ENCODE measurements at places on chromosomes 3 and 15.
A peak's percentile ranks its signal among the peaks of the same experiment; 100 is the strongest.

GRCh38 chr15:64651601-64652191 lies 123.7 kb downstream of the RBPMS2 start:
- DNase-seq = no peak

DNA sequence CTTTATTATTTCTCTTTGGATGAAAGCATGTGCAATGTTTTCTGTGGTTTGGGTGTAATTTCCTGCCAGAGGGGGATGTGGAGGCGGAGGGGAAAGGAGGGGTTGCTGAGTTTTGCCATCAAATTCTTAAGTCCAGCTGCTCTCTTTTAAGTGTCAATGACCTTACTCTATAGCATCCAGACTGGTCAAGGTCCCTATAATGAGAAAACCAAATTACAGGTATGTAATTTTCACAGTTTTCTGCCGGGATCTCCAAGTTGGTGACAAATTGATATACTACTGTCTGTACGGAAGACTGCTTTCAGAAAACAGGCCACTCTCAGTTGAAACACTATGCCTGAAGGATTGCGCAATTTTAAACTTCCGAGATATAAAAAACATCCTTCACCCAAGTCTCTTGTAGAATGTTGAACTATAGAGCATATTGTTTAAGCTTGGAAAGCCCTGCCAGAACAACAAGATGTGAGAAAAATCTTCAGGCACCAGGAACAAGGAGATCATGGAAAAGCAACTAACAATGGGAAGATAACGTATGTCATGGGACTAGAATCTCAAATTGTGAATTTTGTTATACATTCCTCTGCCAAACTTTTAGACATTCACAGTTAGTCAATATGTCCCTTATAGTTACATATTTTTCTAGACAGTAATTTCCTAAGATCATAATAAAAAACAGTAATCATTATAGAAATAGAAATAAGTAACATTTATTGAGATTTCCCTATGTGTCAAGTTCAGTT lies 300.7 kb upstream of the SATB1 start:
- no peak for DNase-seq

- DNase-seq = no peak
Measured at GRCh38 chr3:121520510-121520909, 25.3 kb downstream of the POLQ start.

GRCh38 chr3:187759601-187760000 lies 14.3 kb upstream of the BCL6 start:
- no peak for DNase-seq

GRCh38 chr3:8553405-8553804 lies 51.8 kb downstream of the LMCD1 start:
- no peak for DNase-seq

DNA sequence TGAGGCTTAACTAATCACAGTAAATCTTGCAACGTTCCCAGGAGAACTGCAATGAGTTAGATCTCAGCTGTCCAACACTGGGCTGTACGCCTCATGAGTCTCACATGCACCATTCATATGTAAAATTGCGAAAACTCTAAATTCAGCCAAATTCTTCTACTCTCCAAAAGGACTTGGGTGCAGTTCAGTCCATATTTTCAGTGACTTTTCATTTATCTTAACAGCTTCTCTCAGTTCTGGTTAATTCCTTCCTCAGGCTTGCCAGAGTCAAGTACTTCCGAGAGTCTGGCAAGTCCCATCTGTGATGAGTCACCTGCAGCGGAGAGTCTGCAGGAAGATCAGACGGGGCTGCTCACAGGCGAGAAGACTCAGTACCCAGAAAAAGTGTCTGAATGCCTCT lies 11.5 kb downstream of the CCDC80 start:
- no peak for DNase-seq

DNA sequence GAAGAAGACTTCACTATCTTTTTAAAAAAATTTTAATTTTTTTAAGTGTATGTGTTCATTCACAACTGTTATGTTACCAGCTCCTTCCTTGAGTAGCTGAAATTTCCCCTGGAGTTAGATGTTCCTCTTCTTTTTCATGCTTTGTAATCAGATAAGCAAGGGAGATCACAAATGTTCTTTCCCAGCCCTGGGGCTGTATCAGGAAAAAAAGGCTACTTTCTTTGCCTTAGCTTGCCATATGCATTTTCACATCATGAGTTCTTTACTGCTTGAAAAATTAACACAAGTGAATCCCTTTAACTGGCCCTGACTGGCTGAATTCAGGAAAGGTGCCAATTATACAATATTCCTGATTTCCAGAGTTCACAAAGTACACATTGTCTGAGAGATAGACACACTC lies 353.2 kb upstream of the ATP11B start:
- no peak for DNase-seq

- DNase-seq = no peak
Measured at GRCh38 chr3:55584716-55585368, 97.7 kb upstream of the WNT5A start.

DNA sequence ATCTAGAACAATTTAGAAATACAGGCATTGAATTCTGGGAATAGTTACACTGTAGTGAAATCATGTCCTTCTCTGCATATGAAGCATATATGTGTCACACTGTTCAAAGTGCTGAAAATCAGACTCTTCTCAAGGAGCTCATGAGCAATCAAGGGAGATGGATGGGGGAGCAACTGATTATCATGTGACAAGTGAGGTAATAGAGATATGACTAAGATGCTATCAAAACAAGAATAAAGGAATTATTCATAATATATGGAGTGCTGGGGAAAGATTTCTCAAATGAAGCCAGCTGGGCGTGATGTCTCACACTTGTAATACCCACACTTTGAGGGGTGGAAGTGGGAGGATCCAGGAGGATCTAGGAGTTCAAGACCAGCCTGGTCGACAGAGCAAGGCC lies 74.9 kb upstream of the CHRNB4 start:
- no peak for DNase-seq

GRCh38 chr3:102810937-102811336 lies 376.1 kb downstream of the ZPLD1 start:
- DNase-seq = no peak

GRCh38 chr3:170344971-170345370 lies 12.5 kb upstream of the SKIL start:
- no peak for DNase-seq

GRCh38 chr3:44509393-44509921 lies 32.0 kb upstream of the ZNF445 start:
- no peak for DNase-seq

DNA sequence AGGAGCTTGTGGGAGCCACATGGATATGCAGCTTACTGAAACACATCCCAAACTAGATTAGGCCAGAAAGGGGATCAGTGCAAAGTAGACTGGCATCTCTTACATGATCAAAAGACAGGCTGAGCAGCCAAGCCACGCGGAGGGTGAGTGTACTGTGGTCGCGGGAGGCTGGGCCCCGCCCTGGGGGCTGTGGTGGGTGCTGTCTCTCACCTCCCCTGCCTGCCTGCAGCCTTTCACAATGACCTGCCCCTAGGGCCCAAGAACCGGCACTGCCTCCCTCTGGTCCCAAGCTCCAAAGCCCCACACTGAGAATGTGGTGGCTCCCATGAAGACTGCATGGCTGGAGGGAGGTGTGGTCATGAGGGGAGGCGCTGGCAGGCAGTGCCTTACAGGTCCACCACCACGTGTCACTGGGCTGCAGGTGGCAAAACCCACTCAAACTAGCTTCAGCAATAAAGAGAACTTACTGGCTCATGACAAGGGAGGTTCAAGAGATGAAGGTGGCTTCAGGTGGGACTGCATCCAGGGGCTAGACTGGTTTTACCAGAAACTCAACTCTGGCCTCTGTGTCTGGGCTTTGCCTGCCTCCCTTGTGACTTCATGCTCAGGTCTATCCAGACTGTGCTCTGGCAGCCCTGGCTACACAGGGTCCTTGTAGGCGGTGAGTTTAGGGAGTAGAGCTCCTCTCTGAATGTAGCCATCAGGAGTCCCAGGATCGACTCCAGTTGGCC lies 27.4 kb upstream of the PLXND1 start:
- peak; percentile 3 for DNase-seq

DNA sequence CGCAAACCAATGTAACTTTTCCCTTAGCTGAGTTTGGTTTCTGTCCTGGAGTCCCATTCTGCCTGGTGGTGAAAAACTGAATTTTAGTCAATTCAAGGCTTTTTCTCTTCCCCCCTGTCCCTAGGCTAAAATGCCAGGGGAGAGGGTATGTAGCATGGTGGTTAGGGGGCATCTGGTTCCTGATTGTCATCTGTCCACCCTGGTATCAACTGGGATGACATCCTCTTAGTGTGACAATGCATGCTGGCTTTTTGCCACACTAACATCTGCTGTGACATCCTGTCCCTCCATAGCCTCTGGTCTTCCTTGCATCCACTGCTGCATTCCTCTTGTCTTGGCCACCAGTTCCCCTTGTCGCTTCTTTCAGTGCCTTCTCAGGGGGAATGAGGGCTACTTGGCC lies 73.7 kb downstream of the ABHD5 start:
- DNase-seq = no peak

DNA sequence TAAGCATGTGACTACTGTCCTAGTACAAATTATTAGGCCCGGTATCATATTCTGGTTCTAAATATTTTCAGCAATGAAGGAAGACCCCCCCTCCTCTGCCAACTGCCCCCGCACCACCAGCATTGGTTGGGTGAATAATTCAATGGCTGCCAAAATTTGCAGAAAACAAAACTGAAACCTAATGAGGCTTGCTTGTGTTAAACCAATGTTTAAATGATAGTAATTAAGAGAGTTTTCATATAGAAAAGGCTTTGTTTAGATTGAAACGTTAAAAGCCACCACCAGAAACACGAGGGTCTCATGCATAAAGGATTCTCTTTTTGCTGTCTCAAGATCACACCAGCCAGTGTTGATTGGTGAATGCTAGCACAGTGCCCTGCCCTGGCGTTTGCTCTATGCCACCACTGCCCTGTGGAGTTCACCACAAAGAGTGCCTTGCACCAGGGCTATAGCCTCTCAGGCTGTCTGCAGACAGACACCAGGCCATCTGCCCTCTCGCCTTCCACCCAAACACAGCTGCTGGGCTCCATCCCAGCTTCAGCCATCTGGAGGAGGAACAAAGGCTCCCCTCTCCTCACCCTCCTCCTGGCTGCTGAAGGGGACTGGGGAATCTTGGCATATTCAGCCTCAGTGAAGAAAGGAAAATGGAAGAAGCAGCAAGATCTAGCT lies 200.3 kb upstream of the PFN2 start:
- DNase-seq = no peak

- DNase-seq = peak; percentile 88
Measured at GRCh38 chr3:12868039-12869034, 27.0 kb upstream of the RPL32 start.

GRCh38 chr15:68022061-68022460 lies 32.1 kb upstream of the PIAS1 start:
- no peak for DNase-seq

DNA sequence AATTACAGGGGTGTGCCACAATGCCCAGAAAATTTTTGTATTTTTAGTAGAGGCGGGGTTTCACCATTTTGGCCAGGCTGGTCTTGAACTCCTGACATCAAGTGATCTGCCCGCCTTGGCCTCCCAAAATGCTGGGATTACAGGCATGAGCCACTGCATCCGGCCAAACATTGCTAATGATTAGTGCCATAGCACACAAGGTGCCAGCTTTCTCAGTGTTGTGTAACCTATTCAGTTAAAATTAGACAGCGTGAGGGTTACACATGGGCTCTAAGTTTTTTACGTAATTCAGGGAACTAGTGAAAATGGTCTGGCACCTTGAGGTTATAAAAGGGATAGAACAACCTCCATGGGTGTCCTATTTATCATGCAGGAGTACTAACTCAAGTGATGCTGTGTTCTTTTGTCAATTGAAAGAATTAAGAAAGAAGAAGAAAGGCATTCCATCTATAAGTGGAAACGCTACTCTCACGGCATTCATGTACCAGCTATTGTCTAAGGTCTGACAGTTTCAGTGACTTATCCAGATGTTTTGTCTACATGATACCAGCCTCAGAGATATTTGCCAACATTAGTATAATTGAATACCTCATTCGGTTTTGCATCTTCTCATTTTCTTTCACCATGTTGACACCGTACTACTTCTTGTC lies 84.7 kb downstream of the EOMES start:
- no peak for DNase-seq

GRCh38 chr3:194045289-194045688 lies 90.7 kb upstream of the HES1 start:
- no peak for DNase-seq

- no peak for DNase-seq
Measured at GRCh38 chr3:183430325-183430957, 2.0 kb upstream of the MCF2L2 start.

GRCh38 chr15:72319360-72319984 lies 485 bp downstream of the CELF6 start:
- peak; percentile 57 for DNase-seq

- no peak for DNase-seq
Measured at GRCh38 chr15:72912121-72912520, 128.6 kb upstream of the ADPGK start.

DNA sequence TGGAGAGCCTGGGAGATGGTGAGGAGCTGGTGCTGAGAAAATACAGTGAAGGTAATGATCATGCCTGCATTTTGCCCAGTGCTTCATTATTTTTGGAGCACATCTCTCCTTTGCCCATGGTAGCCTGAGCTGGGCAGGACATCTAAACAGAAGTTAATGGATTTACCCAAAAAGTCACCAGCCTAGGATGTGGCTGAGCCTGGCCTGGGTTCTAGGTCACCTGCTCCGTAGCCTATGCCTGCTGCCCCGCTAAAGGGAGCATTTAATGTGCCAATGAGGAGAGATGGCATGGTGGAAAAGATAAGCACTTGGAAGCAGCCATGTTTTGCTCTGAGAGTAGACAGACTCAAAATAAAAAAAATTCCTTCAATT lies 41.8 kb upstream of the RHO start:
- DNase-seq = no peak

DNA sequence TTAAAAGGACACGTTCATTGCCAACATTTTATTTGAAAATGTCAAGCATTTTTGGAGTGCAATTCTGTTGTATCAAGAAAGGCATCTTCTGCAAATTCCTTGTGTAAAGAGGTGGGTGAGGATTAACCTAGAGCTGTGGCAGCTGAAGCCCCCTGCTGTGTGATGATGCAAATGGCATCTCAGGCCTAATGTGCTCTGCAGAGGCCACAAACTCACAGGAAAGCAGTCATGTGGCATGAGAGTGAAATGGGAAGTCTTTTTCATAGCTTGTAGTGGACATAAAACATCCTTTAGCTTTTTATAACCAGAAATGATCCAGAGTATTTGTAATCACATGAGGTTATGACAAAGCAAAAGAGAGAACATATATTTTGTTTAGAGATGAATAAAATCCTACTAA lies 6.4 kb downstream of the CADM2 start:
- peak; percentile 27 for DNase-seq

DNA sequence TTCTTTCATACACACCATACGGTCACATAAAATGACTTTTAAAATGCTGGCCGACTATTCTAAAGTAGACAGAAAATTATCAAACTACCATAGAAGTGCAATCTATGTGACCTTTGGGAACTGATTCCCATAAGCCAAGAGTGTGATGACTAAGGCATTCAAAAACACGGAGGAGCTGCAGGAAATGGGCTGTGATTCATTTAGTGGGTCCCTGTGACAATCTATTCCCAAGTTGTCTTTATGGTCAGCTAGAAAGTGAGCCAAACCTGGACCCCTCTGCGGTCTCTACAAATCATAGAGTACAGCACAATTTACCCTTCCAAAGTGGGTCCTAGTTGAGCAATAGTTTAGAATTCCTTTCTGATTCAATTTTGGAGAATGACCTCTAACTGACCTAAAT lies 251.5 kb upstream of the CBLB start:
- DNase-seq = no peak

- DNase-seq = no peak
Measured at GRCh38 chr15:91263632-91264531, 163.8 kb downstream of the SV2B start.

- no peak for DNase-seq
Measured at GRCh38 chr15:46576646-46577395, 942.0 kb downstream of the SQOR start.

All from 8988T (cell line).